ENCODE measurements at places on chromosomes 7 and 10.

GRCh38 chr7:94047956-94048355, 43.8 kb upstream of the BET1 start:
- no peak for DNase-seq
- H3K27me3 ChIP-seq = peaks cover 19% of the 10 kb centered on the region
- no peak overlapping the region for H3K4me3 ChIP-seq
- H3K4me1 ChIP-seq = no peaks in the 10 kb centered on the region
- no peak overlapping the region for H3K27ac ChIP-seq

DNA sequence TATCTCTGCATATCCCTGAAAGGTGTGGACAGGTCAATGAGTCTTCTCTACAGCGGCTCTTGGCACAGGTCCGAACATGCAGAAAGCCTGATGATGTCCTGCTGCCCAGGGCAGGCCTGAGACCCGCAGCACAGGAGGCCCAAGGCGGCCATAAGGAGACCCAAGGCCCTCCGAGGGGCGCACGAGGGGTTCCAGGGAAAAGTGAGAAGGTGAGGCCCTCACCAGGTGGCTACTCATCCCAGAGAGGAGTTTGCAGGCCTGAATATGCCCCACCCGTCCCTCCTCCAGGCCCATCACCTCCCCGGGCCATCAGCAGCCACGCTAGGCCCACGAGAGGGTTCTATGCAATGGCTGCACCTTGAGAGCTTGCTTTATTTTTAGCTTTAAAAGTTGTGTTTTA, 173.4 kb upstream of the RHEB start:
- no peaks in the 10 kb centered on the region for H3K27me3 ChIP-seq
- no peak overlapping the region for H3K27ac ChIP-seq
- no peak overlapping the region for H3K4me3 ChIP-seq
- H3K4me1 ChIP-seq = peaks cover 35% of the 10 kb centered on the region

- no peak overlapping the region for H3K4me3 ChIP-seq
- H3K36me3 ChIP-seq = no peaks in the 10 kb centered on the region
- H3K27me3 ChIP-seq = peaks cover 5% of the 10 kb centered on the region
- H3K27ac ChIP-seq = peak overlapping the region; percentile 37
- DNase-seq = no peak
- H3K4me1 ChIP-seq = peaks cover 15% of the 10 kb centered on the region
Observed at GRCh38 chr7:159010937-159011721, 133.5 kb downstream of the VIPR2 start.

DNA sequence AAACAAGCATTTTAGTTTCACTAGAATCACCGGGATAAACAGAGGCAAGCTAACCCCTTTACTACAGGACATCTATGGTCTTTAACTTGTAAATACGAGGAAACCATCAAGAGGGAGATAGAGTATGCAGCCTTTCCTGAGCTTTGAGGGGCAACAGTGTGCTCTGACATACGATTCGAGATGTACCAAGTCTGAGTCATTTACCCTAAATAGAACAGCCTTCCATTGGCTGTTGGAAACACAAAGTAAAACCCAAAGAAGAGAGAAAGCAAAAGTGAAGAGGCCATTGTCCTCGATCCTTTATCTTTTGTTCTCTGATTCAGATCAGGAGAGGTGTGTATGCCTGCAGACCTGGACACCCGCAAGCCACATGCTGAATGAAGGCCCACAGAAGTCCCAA, 289.5 kb downstream of the KCNMA1 start:
- no peak overlapping the region for H3K27ac ChIP-seq
- H3K27me3 ChIP-seq = peaks cover 3% of the 10 kb centered on the region
- no peak overlapping the region for H3K4me3 ChIP-seq
- DNase-seq = no peak
- H3K4me1 ChIP-seq = peaks cover 19% of the 10 kb centered on the region
- peaks cover 3% of the 10 kb centered on the region for H3K36me3 ChIP-seq

GRCh38 chr7:144384071-144384470, 19.4 kb downstream of the NOBOX start:
- H3K4me1 ChIP-seq = peaks cover 6% of the 10 kb centered on the region
- H3K27me3 ChIP-seq = no peaks in the 10 kb centered on the region
- H3K27ac ChIP-seq = peak overlapping the region; percentile 59

DNA sequence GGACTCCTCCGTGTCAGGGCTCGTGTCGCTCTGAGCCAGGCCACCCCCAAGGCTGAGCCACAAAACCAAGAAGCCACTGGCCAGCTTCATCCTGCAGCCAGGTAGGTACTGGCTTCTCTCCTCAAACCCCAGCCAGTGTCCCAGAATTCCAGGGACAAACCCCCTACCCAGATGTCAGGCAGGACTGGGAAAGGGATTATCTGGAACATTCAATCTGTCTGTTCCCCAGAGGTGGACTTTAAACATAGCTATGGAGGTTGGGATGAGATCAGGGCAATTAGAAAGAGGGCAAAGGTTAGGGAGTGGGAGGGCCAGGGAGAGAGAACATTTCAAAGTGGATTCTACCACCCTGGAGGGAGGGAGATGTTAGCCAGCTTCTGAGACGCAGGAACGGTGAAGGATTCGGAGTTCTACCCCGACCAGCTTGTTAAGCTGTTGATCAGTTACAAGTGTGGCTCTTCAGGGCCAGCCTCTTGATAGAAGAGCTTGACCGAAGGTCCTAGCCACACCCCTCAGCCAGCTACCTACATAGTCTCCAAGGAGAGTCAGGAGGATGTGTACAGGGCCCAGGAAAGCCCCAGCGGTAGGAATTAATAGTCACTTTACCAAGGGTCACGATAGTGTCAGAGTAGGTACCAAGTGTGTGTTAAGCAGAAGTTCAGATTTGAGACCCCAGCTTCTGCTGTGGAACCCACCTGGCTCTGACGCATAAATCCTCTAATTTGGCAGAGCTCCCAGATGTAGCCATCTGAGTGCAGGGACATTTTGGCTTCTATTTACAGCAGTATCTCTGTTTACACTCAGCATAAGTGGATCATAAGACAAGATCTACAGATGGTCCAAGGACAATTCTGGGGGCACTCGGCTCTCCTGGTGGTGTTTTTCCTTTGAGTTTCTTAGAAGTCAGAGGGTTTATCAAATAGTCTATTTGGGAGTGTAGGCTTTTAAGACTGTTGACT, at the start of gene PLA2G12B:
PLA2G12B (minus strand) TSS at position 211 of the 959 bp plus-strand sequence; CDS start at position 90, 121 bp downstream.
- H3K27me3 ChIP-seq = peaks cover 8% of the 10 kb centered on the region
- peaks cover 13% of the 10 kb centered on the region for H3K4me1 ChIP-seq
- DNase-seq = no peak

GRCh38 chr10:76082956-76083355, 651.5 kb downstream of the LRMDA start:
- H3K27ac ChIP-seq = no peak overlapping the region
- H3K27me3 ChIP-seq = peaks cover 29% of the 10 kb centered on the region
- H3K36me3 ChIP-seq = no peaks in the 10 kb centered on the region

- DNase-seq = no peak
- H3K4me3 ChIP-seq = no peak overlapping the region
- no peaks in the 10 kb centered on the region for H3K4me1 ChIP-seq
- no peaks in the 10 kb centered on the region for H3K36me3 ChIP-seq
- H3K27me3 ChIP-seq = no peaks in the 10 kb centered on the region
Observed at GRCh38 chr10:25349520-25349919, 174.7 kb downstream of the GPR158 start.

DNA sequence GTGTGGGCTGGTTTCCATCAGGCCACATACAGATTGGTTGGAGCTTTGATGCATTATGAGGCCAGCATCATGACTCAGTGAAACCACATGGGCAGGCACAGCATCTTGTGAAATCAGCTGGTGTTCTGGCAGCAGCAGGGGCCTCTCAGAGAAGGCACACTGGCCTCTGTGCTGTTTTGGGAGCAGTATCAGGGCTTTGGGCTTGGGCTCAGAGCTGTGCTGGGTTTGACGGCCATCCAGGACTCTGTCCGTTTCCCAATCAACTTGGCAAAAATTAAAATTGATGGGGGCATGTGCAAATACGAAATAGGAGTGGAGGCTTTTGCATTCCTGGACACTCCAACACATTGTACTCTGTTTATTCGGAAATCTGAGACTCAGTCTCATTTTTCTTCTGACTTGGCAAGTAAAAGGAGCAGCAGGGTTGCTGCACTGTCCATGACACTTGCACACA, 190.9 kb downstream of the BMPER start:
- peaks cover 10% of the 10 kb centered on the region for H3K4me1 ChIP-seq
- H3K27me3 ChIP-seq = no peaks in the 10 kb centered on the region
- H3K4me3 ChIP-seq = no peak overlapping the region
- no peak for DNase-seq
- H3K36me3 ChIP-seq = peaks cover 6% of the 10 kb centered on the region

DNA sequence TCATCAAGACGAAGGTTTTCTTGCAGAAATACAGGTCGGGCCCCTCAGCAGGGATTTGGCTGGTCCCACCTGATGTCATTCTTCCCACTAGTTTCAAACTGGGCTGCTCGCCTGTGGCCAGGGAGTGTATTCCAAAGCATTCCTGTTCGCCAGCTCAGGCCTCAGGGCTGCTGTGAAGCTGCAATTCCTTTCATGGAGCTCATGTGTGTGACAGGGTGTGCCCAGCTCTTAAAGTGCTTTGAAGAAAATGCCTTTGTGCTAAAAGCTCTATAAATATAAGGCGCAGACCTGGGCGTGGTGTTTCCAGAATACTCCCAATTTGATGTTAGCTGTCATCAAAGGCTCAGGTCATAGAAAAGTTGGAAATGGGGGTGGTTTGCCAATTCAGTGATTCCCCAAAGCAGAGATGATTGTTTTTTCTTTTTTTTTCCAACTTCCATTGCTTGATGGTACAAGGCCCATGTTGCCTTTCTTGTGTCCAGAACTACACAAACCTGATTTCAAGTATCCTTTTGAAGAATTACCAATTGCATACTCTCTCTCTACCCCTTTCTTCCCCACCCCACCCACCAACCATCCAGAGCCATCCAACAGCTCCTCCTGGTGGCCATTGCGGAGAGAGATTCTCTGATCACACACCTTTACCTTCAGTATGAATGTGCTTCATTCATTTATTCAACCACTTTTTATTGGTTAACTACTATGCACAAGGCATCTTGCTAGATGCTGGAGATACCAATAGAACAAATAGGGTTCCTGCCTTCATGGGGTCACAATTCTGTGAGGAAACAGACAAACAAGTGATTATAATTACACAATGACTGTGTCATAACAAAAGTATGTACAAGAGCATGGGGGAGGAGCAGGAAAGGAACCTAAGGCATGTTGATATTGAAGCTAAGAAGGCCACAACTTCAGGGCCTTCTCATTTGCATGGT, 297.3 kb upstream of the LYZL1 start:
- H3K4me3 ChIP-seq = peak overlapping the region; percentile 52
- peaks cover 14% of the 10 kb centered on the region for H3K4me1 ChIP-seq
- H3K27me3 ChIP-seq = no peaks in the 10 kb centered on the region
- peak overlapping the region; percentile 94 for H3K27ac ChIP-seq
- DNase-seq = no peak

DNA sequence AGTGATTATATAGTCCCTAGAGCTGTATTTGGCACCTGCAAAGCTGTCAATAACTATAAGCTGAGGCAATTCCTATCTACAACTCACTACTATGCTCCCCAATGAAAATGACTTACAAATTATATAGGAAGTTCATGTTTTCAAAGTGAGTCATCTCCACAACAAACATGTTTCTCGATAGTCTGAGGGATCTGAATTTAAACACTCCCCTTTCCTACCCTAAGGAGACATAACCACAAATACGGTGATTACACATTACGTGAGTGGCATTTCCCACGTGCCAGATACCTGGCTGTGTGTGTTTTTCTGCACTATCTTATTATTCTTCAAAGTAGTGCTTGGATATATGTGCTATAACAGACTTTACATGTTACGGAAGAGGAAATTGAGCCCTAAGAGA, 122.5 kb upstream of the C1QL3 start:
- no peak overlapping the region for H3K4me3 ChIP-seq
- H3K27ac ChIP-seq = no peak overlapping the region
- peaks cover 3% of the 10 kb centered on the region for H3K4me1 ChIP-seq
- H3K36me3 ChIP-seq = peaks cover 4% of the 10 kb centered on the region
- no peak for DNase-seq

DNA sequence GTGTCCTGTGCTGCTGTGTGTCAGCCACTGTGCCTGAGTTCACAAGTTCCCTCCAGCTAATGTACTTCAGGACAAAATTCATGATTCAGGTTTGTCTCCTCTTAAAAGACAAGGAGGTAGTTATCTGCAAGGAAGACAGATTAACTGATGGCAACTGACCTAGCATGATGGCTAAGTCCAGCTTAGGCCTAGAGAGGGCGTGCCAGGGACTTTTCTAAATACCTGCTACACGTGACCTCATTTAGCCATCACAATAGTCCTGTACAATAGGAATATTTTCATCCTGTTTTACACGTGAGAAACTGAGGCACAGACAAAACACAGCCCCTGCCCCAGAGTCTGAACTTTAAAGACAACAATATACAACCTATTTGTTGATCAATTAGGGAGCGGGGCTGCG, 275.7 kb downstream of the XPNPEP1 start:
- no peaks in the 10 kb centered on the region for H3K36me3 ChIP-seq
- no peak overlapping the region for H3K27ac ChIP-seq
- H3K4me1 ChIP-seq = no peaks in the 10 kb centered on the region
- H3K4me3 ChIP-seq = no peak overlapping the region

GRCh38 chr7:105853931-105854419, 22.4 kb downstream of the ATXN7L1 start:
- H3K36me3 ChIP-seq = peaks cover under 1% of the 10 kb centered on the region
- no peaks in the 10 kb centered on the region for H3K27me3 ChIP-seq
- peaks cover 25% of the 10 kb centered on the region for H3K4me1 ChIP-seq
- no peak overlapping the region for H3K27ac ChIP-seq
- DNase-seq = no peak
- H3K4me3 ChIP-seq = peak overlapping the region; percentile 32

GRCh38 chr10:113576852-113577251, 24.0 kb downstream of the HABP2 start:
- no peaks in the 10 kb centered on the region for H3K36me3 ChIP-seq
- H3K27ac ChIP-seq = no peak overlapping the region
- no peaks in the 10 kb centered on the region for H3K4me1 ChIP-seq

GRCh38 chr10:22053048-22053447, 49.5 kb upstream of the DNAJC1 start:
- H3K27ac ChIP-seq = no peak overlapping the region
- DNase-seq = no peak
- H3K4me1 ChIP-seq = peaks cover 6% of the 10 kb centered on the region
- no peaks in the 10 kb centered on the region for H3K36me3 ChIP-seq

- no peaks in the 10 kb centered on the region for H3K27me3 ChIP-seq
- DNase-seq = no peak
- no peaks in the 10 kb centered on the region for H3K4me1 ChIP-seq
- H3K4me3 ChIP-seq = no peak overlapping the region
Observed at GRCh38 chr7:66877577-66878300, 43.3 kb upstream of the TMEM248 start.

DNA sequence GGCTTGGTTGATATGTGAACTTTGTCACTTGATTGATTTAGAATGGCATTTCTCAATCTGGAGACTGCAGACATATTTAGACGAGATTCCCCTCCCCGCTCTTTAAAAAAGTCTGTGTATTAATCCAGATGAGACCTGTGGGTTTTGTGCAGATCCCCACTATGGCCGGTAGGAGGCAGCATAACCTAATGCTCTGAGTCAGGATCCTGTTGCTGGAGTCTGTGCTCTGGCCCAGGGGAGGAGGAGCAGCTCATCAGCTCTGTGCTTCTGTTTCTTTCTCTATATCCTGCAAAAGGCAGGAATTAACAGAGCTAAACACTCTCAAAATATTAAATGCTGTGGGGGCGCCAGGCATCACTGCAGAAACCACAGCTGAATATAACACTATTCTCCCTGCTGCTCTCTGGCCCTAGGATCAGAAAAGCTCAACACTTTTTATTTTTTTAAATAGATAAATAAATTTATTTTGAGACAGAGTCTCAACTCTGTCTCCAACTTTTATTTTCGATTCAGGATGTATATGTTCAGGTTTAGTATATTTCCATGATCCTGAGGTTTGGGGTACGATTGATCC, 23.9 kb upstream of the SEPHS1 start:
- H3K4me1 ChIP-seq = no peaks in the 10 kb centered on the region
- DNase-seq = no peak
- no peak overlapping the region for H3K27ac ChIP-seq
- peaks cover 4% of the 10 kb centered on the region for H3K27me3 ChIP-seq
- no peak overlapping the region for H3K4me3 ChIP-seq
